CD4-positive, alpha-beta T cell (primary cell): ENCODE measurements at places on chromosomes 5 and 9.
A peak's percentile ranks its signal among the peaks of the same experiment; 100 is the strongest.

GRCh38 chr9:83538890-83539238, 663 bp upstream of the FRMD3 start:
- DNase-seq, result no peak

DNA sequence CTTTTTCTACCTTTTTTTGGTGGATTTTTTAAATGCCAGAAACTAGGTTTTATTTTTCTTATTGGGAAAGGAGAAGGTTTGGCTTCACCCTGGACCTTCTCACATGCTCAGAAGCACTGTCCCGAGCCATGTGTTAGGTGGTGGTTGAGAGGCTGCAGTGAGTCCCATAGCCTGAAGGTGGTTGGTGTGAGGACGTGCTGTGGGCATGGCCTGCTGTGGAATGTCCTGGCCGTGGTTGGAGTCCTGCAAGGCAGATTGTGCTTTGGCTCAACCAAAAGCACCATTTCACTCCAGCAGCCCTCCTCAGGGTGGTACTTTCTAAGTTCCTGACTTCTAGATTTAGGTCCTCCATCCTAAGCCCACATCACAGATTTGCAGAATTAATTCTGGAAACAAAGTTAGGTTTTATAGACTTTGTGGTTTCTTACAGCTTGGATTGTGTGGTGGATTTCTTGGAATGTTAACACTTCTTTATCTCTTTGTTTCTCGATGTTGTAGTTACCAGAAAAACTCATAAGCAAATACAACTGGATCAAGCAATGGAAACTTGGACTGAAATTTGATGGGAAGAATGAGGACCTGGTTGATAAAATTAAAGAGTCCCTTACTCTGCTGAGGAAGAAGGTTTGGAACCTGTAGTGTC, 22.6 kb downstream of the OTULIN start:
- no peak for DNase-seq

DNA sequence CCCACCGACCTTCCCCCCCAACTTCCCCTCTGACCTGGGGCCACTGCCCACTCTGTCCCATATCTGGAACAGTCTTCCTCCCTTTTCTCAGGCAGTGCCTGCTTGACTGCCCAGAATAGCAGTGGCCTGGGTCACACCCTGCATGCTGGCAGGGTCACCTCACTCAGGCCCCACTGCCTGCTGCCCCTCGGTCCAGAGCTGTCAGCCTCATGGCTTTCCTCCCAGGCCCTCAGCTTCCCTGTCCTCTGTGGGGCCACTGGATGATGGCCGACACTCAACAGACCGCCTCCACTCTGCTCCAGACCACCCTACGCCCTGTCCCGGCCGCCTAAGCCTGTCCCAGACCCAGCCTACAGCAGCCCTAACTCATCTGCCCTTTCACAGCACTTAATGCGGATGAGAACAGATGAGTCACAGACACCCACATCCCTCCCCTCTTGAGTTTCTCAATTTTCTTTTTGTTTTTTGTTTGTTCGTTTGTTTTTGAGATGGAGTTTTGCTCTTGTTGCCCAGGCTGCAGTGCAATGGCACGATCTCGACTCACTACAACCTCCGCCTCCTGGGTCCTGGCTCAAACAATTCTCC, 5.9 kb downstream of the PNPLA7 start:
- DNase-seq, result no peak

DNA sequence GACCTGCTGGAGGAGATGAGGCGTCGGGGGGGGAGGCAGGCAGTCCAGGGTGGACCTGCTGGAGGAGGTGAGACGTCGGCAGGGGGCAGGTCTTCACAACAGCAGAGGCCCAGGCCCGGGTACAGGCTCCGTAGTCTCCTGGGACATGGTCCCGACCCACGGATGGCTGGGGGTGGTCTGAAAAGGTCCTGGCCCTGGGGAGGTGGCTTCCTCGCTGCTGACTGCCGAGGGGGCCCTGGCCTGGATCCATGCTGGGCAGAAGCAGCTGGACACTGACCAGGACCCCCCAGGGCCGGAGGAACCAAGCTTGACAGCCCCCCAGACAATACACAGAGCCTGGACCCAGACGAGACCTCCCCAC, 8.5 kb downstream of the EGFL7 start:
- DNase-seq, result no peak

- DNase-seq, result no peak
These were observed 61.0 kb downstream of the SPEF2 start for GRCh38 chr5:35678661-35679060.

- DNase-seq, result no peak
These were observed 493.3 kb downstream of the NTRK2 start for GRCh38 chr9:85162822-85163221.

- DNase-seq, result no peak
These were observed 54.5 kb upstream of the SEMA6A start for GRCh38 chr5:116629168-116629567.

GRCh38 chr5:168613996-168614395, 34.8 kb upstream of the PANK3 start:
- no peak for DNase-seq

DNA sequence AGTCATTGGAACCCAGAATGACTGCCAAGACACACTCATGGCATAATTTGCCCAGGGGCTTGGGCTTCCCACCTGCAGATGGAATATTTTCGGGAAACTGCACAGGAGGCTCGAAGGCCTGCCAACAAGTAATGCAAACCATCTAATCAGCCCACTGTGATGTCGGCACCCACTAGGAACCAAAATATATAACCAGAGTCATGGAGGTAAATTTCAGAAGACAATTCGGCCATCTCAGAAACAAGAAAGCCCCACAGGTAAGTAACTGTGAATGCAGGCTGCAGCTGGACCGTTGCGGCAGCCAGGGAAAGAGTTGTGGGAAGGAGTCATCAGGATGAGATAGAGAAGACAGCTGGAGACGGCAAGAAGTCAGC, 264.4 kb downstream of the SYK start:
- no peak for DNase-seq

GRCh38 chr9:111356481-111357244, 26.6 kb upstream of the OR2K2 start:
- no peak for DNase-seq

DNA sequence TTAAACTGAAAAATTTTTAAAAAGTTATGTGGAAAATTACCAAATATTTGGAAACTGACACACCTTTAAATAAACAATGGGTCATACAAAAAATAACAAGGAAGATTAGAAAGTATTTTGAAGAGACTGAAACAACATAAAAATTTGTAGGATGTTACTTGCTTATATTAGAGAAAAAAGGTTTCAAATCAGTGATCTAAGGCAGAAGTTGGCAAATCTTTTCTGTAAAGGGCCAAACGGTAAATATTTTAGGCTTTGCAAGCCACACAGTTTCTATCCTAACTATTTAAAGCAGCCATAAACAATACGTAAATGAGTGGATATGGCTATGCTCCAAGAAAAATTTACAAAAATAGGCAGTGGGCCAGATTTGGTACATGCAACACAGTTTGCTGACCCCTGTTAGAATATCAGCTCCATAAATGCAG, 81.3 kb downstream of the OXCT1 start:
- no peak for DNase-seq

DNA sequence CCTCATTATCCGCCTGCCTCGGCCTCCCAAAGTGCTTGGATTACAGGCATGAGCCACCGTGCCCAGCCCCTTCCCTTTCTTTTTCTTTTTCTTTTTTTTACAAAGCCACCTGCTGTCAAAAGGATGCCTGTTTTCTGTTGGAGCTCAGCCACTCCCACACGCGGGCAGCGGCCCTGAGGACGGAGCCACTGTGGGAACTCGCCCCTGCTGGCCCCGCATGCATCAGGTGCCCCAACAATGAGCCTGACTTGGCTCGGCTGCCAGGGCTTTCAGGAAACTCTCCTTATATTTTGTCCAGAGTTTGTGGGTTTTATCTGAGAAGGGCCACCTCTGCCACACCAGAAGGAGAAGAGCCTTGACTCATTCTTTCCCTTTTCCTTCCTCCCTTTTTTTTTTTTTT, 37.1 kb upstream of the LRRC14B start:
- no peak for DNase-seq

DNA sequence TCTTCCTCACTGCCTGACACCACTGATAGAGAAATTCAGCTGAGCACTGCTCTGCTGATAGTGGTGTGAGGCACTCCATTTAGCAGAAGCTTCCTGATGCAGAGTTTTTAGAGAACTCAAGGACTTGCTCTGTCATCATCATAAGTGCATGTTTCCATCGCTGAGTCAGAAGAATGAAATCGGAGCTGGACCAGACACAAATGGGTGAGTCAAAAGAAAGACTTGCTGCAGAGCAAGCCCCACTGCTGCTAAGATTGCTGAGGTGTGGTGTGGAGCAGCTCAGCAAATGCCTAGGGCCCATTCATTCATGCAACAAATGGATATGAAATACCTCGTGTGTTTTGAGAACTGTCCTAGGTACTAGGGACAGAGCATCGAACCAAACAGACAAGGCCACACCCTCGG, 410.2 kb upstream of the SLC30A5 start:
- no peak for DNase-seq

DNA sequence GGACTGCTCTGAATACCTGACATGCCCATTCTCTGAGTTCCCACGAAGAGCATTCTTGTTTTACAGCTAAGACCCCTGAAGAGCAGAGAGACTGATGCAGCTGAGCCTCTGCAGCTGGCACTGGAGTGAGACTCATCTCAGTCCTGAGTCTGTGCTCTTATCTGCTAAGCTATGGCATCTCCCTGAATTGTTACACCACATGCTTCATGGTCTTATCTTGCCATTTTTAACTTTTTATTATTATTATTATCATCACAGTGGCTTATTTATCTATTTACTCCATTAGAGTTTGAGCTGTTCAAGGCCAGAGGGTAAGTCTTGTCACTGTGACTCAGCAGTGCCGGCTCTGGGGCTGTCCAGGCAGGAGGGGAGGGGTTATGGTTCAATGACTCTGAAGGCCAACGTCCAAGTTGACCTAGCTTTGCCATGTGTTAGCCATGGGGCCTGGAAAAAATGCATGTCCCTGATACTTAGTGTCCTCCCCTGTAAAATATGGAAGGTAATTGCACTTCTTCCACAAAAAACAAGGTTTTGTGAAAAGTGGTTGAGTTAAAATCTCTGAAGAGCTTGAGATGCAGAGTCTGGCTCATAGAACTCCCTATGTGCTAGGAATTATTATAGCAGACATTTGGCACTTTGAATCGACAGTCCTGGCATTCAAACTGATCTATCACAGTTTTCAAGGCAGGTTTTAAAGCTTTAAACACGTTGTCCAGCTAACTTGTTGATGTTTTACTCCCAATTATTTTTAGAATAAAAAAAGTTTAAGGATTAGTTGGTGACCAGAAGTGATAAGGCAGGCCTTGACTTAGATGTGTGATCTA, 94.6 kb downstream of the ALDH1A1 start:
- no peak for DNase-seq

GRCh38 chr5:174943785-174944184, 219.4 kb downstream of the MSX2 start:
- no peak for DNase-seq

DNA sequence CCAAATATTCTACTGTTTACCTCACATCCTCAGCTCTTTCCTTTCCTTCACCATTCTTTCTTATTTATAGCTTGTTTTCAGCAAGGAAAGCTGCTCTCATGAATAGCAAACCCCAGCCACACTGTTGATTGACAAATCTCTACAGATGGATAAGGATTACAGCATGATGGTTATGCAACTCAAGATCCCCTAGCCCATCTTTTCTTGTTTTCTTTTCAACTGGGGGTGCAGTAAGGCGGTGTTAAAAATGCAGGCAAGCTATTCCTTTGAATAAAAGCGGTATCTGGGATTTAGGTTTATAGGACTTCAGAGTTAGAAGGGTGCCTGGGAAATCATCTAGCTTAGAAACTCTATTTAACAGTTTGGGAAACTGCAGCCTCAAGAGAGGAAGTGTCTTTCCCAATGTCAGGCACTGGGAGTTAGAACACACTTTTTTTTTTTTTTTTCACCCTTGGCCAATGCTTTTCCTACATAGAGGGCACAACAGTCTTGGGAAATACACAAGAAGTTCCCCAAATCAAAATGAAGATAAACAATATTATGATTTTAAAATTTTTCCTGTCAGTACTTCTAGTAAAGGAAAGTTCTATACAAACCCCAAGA, 2.6 kb downstream of the SPARC start:
- no peak for DNase-seq

- DNase-seq, result no peak
These were observed 57.5 kb downstream of the SH3GL2 start for GRCh38 chr9:17636349-17636748.

GRCh38 chr5:172533399-172534228, 79.3 kb upstream of the SH3PXD2B start:
- no peak for DNase-seq

DNA sequence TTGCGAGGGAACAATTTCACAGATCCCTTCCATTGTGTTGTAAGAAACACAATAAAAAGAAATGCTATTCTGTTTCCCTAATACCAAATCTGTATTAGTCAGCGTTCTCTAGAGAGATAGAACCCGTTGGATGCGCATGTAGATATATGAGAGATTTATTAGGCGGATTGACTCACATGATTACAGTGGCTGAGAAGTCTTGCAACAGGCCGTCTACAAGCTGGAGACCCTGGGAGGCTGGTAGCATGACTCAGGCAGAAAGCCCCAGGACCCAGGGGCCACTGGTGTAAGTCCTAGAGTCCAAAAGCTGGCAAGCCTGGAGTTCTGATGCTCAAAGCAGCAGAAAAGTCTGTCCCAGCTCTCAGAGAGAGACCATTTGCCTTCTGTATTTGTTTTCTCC, 18.4 kb upstream of the IL17B start:
- no peak for DNase-seq

- no peak for DNase-seq
These were observed 1.7 kb upstream of the ZSWIM6 start for GRCh38 chr5:61330341-61330844.

DNA sequence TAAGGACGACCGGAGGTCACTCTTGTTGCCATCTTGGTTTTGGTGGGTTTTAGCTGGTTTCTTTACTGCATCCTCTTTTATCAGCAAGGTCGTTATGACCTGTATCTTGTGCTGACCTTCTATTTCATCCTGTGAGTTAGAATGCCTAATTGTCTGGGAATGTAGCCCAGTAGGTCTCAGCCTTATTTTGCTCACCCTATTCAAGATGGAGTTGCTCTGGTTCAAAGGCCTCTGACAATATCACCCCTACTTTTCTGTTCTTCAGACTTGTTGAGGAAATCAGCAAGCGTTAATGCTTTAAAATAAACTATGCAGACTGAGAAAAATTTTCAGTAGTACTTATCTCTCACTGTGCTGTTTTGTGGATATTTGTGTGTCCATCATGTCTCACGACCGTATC, 92.6 kb downstream of the MTRR start:
- no peak for DNase-seq

DNA sequence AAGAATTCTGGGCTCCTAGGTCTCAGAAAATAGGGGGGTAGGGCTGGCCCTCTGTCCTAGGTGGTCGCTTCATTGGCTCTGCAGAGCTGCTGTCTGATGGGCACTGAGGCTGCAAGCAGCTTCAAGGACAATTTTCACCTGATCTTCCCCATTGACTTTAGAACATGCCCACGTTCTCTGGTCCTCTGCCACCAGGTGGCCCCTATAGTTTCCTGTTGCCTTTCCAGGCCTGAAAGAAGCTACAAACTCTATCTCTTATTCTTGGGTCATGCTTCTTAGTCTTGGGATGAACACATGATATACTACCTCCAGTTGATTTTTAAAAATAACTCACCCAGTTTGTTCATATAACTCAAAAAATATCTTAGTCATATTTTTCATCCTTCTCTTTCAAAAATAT, 26.3 kb downstream of the SPZ1 start:
- peak; percentile 56 for DNase-seq
